ENCODE measurements at places on chromosomes 1 and 21.

DNA sequence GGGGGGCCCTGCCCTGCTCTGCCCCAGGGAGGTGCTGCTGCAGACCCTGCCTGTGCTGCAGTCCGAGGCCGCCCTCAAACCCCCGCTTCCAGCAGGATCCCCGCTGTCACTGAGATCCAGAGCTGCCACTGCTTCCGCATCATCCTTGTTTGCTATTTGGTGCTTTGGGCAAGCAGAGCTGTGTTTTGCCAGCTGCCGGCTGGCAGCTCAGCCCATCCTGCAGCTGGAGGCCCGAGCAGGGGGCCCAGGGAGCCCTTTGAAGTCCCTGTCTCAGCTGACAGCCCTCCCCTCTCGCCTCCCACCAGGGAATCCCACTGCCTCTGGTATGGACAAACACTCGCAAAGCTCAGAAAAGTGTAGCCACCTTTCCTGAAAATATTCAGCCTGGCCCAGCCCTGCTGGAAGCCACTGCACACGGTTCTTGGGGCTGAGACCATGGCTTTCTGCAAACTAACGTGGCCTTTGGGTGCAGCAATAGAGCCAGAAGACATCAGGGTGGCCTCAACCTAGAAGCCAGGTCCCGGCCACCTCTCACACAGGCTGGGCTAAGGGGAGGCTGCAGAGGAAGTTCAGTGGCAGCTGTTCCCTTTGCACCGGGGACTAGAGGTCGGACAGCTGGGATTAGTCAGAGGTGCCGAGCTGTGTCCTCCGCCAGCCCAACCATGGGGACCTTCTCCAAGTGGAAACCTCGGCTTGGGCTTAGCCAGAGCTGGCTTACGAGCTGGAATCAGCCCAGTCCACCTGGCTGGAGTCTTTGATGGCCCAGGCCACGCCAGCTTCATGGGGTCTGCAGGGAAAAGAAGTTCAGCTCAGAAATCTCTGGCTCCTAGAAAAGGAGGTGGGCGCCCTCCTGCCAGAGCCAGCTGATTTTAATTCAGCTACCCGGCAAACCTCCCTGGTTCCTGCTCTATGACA is 107.1 kb downstream of the SPSB1 start:
- no peak for DNase-seq

DNA sequence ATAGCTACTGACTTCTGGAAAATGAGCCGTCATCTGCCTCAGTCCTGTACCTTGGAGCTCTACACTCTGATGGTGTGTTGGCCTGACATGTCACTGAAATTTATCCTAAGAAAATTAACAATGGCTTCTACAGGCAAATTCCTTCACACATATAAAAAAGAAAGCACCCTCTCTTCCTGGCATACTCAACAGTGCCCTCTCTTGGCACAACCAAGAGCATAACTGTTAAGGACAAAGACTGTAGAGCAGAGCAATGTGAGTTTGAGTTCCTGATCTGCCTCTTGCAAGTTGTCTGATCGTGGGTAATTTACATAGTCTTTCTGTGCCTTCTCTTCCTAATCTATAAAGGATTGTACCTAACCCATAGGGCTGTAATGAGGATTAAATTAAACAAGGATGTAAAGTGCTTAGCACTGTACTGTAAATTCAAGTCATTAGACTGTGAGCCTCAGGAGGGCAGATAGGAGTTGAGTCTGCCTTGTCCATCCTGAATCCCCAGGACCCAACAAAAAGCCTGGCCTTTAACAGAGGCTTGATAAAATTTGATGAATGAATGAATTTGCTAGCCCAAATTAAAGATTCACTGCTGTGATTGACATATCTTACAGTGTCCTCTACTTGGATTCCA is 83.5 kb downstream of the SYF2 start:
- peak; percentile 4 for DNase-seq

DNA sequence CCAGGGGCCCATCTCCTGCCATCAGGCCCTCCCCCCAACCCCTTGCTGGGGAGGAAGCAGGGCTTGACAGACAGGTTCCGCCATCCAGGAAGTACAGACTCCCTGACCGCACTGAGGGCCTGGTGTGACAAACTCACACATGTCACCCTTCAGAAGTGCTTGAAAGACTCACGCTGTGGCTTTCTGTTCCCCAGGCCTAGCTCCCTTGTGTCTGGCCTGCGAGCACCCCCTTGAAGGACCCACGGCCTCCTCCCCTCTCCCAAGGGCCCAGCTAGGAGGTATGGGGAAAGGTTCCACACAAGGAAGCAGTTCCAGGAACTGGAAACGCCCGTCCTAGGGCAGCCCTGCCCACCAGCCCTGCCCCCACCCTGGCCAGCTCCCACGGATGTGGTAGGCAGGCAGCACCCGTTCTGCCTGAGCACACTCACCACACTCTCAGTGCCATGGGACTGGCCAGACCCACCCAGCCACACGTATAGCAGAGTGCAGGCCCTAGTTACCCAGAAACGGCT is 26.7 kb downstream of the SLC2A1 start:
- DNase-seq, result peak; percentile 85

GRCh38 chr1:153777648-153778047 is 2.4 kb downstream of the SLC27A3 start:
- no peak for DNase-seq

- DNase-seq, result no peak
Observed at GRCh38 chr1:10629816-10630571, 155.2 kb downstream of the PEX14 start.

DNA sequence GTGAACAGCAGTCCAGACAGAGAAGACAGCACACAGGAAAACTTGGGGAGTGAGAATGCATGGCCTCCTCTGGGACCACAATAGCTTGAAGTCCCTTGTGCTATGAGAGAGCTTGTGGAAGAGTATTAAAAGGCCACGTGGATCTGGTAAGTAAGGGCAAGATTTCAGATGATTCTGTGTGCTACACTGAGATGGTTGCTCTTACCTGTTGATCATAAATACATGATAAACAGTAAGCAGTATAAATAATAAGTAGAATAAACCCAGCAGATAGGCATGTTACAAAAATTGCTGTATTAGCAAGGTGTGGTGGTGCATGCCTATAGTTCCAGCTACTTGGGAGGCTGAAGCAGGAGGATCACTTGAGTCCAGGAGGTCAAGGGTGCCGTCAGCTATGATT is 150.4 kb upstream of the ZC3H11B start:
- no peak for DNase-seq

DNA sequence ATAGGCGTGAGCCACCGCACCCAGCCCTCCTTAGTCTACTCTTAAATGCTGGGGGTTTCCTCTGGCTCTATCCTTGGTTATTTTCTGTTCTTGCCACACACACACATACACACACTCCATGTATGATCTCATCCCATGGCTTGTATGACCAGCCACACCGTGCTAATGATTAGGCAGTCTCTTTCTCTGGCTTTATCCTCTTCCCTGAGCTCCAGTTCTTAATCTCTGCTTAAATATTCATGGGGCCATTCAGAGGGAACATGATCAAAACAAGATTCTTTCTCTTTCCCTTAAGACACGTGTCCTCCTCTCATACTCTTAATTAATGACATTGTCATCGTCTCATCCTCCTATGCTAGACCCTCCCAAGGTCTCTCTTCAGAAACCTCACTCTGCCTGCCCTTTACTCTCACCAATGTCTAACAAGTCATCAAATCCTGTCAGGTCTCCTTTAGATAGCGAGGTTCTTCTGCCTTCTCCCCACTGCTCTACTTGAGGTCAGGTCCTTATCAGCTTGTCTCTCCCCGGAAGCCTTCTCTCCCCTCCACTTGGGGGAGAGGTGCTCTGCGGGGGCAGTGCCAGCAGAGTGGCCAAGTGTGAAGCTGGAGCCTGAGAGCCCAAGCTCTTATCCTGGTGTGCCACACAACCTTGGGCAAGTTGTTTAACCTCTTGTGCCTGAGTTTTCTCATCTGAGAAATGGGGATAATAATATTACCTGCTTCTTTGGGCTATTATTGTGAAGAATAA is 83.0 kb upstream of the GNG12 start:
- DNase-seq, result no peak

DNA sequence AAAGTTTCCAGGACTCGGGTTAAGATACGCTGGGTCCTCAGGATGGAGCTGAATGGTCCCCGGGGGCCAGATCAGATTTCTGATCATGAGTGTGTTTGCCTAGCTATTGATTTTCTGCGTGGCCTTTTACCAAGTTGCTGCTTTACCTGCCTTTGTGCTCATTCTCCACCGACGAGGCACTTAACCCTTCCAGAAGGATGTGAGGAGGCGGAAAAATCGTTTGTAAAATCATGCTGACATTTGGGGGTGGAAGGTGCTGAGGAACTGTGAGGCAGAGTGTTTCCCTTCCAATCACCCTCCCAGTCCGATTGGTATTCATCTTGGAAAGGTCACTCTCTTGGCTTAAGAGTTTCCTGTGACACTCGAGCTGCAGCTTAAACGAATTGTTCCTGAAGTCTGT is 337.1 kb upstream of the KAZN start:
- DNase-seq, result no peak

- no peak for DNase-seq
Observed at GRCh38 chr1:51750218-51750617, 128.3 kb downstream of the NRDC start.

DNA sequence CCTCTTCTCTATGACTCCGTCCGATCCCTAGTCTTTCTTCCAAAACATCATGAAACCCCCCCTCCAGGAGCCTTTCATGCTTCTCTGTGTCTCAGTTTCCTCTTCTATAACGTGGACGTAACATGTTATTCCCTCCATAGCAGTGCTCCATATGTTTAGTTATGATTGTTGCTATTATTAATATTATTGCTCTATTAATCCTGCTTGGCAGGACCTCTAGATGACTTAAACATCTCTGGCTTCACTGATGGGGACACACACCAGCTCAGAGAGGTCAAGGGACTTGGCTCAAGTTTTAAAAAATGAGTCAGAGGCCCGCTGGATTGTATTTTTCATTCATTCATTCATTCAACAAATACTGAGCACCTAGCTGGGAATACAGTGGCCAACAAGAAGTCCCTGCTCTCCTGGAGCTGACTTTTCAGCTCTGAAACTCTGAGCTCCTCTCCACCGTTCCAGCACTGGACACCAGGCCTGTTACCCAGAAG is 404 bp upstream of the CPLANE2 start:
- DNase-seq, result no peak

DNA sequence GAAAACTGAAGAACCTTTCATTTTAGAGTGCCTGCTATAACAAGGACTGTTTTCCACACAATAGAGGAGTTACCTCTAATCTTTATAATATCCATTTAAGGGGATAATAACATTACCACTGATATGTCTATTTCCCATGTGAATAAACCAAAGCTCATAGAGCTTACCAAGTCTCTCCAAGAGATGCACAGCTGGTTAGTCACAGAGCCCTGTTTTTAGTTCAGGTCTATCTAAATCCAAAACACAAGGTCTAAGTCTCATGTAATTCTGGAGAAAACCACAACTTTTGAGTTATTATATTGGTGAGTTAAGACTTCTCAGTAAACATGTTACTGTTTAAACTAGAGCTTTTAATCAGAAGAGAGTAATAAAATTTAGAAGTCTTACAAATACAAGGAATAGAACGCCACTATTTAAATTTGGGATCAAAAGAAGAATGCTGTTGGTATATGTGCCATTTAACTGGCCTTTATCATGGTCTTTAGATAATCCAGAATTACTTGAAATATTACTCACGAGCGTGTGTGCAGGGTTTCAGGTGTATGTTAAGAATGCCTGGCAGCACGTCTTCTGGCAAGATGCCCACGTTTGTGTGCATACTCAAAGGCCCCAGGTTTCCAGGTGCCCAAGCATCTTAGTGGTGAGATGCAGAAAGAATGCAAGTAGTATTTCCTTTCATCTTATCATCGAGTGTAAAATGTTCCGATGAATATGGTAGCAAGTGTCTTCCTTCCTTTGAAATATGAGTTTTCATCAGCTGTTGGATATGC is 190.6 kb downstream of the FMN2 start:
- no peak for DNase-seq

- peak; percentile 5 for DNase-seq
Observed at GRCh38 chr1:247077876-247078257, 744 bp downstream of the ZNF670 start.

DNA sequence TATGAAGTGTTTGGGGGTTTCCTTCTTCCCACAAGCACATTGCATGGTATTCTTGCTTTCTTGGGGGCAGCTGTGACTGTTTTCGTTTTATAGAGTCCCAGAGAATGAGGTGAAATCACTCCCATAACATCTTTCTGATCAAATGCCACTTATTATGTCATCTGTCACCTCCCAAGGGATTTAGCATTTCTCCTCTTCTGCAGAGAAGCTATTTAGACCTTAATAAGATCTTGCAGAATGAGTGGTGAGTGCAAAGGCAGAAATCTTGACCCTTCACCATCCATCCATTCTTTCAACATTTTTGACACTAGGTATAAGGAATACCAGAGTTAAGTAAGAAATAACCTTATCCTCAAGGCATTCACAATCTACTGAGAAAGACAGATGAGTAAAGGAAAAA is 318.6 kb upstream of the POU3F1 start:
- no peak for DNase-seq

GRCh38 chr1:17011092-17011438 is 663 bp downstream of the ATP13A2 start:
- DNase-seq, result peak; percentile 4

GRCh38 chr1:61090546-61091202 is 8.3 kb downstream of the NFIA start:
- no peak for DNase-seq

- no peak for DNase-seq
Observed at GRCh38 chr1:84861516-84861915, 31.5 kb downstream of the LPAR3 start.

DNA sequence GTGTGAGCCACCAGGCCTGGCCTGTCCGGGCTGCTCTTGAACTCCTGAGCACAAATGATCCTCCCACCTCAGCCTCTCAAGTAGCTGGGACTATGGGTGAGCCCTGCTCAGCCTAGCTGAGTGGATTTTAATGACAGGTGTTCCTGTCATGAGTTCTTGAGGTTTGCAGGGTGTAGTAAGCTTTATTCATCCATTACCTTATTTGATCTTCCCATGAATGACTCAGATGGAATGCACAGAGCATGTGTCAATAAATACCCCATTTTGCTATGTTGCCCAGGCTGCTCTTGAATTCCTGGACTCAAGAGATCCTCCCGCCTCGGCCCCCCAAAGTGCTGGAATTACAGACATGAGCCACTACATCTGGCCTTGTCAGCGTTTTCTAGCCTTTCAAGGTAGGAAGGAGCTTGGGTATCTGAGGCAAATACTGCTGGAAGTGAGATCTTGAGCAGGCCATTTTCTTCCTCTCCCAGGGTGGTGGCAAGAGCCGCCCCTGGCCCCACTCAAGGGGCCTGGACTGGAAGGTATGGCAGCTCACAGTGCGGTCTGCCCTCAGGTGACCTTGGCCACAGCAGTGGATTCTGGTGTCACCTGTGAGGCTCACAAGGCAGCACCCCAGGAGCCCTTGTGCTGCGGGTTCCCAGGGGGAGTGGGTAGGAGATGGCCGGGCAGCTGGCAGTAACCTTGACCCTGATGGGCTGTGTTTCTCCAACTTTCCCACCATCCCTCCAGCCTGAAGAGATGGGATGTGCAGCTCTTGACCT is 20.0 kb downstream of the PIK3CD start:
- no peak for DNase-seq

DNA sequence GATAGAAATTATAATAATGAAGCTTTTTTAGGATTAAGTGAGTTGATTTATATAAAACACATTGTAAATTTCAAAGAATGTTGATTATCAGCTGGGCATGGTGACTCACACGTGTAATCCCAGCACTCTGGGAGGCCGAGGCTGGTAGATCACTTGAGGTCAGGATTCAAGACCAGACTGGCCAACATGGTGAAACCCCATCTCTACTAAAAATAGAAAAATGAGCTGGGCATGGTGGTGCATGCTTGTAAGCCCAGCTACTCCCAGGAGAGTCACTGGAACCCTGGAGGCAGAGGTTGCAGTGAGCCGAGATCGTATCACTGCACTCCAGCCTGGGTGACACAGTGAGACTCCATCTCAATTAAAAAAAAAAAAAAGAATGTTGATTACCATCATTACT is 18.4 kb downstream of the ADAMTS1 start:
- no peak for DNase-seq

- no peak for DNase-seq
Observed at GRCh38 chr1:61776091-61776490, 33.8 kb downstream of the PATJ start.
